ENCODE measurements at places on chromosomes 3 and 15.

- peak; percentile 42 for DNase-seq
Observed at GRCh38 chr3:9727041-9727595, 4.4 kb upstream of the BRPF1 start.

DNA sequence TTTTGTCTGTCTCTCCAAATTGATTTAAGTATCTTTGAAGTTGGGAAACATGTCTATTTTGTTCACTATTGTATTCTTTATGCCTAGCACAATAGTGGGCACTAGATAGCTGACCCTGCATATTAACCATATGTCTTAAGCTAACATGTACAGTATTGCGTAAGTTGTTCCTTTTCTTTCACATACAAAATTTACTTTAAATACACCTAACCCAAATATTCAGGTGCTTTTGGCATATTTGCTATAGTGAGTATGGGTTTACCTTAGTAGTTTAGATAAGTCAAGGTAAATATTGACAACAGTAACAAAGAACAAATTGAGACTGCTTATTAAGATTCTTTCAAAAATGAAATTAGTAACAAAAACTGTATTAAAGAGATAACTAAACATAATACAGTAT, 50.9 kb downstream of the NRG4 start:
- no peak for DNase-seq

DNA sequence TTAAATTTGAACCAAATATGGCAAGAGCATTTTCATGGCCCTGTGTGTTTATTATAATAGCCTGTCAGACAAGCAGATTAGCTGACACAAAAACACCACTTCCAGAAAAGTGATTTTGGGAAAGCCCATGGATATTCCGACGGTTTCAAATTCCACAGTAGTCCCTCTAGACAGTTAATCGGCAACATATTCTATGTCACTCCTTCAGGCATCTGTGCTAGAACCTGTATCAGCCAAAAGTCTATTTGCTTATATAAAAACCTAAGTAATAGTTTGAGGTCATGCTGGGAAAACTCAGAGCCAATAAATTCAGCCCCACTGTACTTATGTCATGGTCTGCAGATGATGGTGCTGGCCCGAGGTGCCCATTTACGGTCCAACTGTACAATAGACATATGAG, 110.2 kb upstream of the ARHGEF26 start:
- DNase-seq: no peak

- no peak for DNase-seq
Observed at GRCh38 chr15:62691008-62691407, 351.5 kb upstream of the TPM1 start.

DNA sequence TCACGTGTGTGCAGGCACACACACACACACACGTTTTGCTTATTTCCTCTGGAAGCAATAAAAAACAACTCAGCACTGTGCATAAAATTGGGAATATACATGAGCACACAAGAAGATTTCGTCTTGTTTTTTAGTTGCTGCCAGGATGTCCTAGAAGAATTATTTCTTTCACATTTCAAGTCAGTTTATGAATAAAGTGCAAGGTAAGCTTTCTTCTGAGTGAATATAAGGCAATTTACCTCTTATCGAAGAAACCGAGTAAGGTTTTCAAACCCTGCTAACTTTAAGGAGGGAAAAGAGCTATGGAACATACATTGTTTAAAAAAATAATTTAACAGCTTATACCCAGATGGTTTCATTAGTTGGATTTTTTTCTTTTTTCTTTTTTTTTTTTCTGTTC, 855.4 kb upstream of the NR2F2 start:
- DNase-seq: no peak
